NCI-H2227 treated with DMSO at 0.1 percent for 48 hours (cell line): ENCODE measurements at places on chromosomes 2 and 18.

DNA sequence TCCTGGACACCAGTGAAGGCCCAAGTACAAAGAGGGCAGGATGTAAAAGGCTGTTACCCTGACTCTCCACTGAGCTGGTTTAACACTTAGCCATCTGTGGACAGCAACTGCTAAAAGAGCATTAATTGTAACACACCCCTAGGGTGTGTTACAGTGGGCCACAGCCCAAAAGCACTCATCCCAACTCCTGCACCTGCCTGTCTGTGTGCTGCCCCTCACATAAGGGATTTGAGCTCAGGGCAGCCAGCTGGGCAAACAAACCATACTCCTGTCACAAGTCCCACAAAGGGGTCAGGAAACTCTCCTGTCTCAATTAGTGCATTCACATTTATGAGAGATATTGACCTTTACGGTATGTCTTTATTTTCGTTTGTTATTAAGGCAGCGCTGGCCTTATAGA lies 833.1 kb upstream of the NXPH2 start:
- no peak for DNase-seq

DNA sequence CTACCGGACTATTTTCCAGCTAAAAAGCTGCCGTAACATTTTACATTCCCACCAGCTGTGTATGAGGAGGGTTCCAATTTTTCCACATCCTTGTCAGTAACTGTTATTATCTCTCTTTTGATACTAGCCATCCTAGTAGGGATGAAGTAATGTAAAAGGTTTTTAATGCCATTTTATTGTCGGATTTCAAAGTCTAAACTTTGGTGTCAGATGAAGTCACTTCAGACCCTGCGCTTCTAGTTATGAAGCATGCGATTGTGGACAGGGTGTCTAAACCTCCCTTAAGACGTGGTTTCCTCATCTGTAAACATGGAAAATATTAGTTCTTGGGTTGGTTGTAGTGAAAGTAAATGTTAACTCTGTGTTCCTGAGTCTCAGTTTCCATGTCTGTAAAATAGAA lies 4.7 kb downstream of the DGKD start:
- no peak for DNase-seq

- peak; percentile 26 for DNase-seq
Measured at GRCh38 chr2:157055660-157056199, 201.8 kb upstream of the GALNT5 start.

- no peak for DNase-seq
Measured at GRCh38 chr2:8036366-8036765, 645.5 kb upstream of the ID2 start.
